ENCODE measurements at places on chromosomes 1 and 21.

DNA sequence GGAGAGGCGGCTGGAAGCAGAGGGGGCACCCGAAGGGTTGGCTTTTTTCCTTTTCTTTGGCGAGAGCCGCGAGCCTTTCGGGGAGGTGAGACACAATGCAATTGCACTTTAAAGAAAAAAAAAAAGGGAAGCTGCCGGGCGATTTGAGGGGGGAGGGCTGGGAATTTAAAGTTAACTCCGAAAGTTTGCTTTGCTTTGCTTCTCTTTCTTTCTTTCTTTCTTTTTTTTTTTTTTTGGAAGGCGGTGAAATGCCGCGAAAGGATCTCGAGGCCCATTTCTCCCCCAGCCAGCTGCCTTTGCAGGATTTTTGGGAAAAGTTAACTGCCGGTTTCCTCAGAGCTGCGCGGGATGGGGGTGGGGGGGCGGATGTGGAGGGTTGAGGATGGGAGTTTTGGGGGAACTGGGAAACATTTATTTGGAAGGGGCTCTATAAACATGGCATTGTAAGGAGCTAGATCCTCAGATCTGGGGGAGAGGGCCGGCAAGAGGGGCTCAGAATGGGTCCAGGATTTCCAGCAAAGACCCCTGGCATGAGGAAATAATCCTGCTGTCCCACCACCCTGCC is 997 bp downstream of the ZNF362 start:
- no peak for DNase-seq

GRCh38 chr1:41572224-41572623 is 87.7 kb upstream of the EDN2 start:
- DNase-seq, result no peak

- DNase-seq, result no peak
These were observed 3.6 kb upstream of the ZMYM4 start for GRCh38 chr1:35264871-35265270.

DNA sequence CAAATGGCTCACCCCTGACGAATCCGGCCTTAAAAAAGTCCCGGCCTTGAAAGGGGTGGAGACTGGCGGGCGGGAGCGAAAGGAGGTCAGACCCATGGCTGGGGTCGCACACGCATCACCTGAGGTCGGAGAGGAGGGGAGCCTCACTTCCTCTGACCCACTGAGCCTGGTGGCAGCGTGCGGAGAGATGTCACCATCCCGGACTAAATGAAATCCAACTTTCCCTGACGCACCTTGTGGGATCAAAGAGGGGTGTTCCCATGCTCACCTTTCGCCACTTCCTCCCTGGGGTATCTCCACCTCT is 709 bp upstream of the SLC41A1 start:
- DNase-seq, result no peak

GRCh38 chr1:67166196-67166595 is at the start of gene IL23R:
TSS of gene IL23R (plus strand) at chr1:67166454. CDS start at chr1:67168121, 1,667 bp downstream.
- DNase-seq, result no peak

GRCh38 chr21:21019681-21020080 is 21.5 kb downstream of the NCAM2 start:
- DNase-seq, result no peak
